ENCODE measurements at places on chromosomes 12 and 14.

GRCh38 chr14:78710963-78711362 lies 540.8 kb downstream of the NRXN3 start:
- DNase-seq, result no peak

DNA sequence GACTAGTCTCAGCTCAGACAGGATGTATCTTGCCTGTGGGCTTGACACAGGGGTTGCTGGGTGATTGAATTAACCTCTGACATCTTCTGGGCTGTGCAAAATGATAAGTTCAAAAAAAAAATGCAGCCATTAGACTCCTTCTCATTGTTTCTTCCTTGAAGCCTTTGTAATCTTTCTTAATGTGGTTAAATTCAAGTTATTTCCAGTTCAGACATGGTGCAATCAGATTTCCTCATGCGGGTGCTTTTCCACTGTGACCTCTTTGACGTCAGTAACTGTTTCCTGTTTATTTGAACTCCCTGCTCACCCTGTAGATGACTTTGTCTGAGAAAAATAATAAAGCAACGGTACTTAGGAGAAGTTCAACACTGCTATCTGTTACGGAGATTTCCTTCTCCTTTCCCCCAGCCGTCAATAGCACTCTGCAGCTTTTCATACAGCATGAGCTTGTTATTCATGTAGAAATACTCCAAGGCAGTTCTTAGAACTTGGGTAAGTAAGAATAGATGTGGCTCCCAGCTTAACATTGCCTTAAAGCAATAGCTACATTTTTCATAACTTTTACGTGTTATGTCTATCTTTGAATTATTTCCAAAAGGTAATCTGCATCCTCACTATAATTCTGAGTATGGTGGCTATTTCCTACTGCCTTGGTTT lies 155.5 kb downstream of the PRKCH start:
- peak; percentile 67 for DNase-seq

- peak; percentile 84 for DNase-seq
Observed at GRCh38 chr12:66763467-66763866, 84.6 kb upstream of the GRIP1 start.

DNA sequence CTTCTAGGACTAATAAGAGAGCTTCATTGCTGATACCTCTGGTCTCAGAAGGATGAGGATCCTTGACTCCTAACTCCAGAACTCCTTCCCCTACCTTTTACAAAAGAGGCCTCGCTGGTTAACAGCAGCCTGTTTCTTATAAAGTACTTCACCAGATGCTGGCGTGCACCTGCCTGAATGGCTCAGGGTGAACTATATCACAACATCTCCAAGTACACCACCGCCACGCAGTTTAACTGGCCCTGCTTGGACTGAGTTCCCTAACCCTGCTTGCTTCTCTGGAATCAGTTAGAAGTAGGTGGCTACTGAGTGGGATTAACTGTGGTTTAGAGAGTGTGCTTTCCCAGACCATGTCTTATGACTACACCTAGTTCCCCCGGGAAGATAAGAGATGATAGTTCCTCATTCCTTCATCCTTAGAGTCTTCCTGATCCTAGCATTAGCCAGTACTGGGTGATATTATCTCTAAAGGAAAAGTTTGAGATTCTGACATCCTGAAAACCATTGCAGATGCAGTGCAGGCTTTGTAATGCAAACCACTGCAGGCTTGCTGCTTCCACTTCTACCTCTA lies 3.0 kb downstream of the FOXJ2 start:
- DNase-seq, result no peak

DNA sequence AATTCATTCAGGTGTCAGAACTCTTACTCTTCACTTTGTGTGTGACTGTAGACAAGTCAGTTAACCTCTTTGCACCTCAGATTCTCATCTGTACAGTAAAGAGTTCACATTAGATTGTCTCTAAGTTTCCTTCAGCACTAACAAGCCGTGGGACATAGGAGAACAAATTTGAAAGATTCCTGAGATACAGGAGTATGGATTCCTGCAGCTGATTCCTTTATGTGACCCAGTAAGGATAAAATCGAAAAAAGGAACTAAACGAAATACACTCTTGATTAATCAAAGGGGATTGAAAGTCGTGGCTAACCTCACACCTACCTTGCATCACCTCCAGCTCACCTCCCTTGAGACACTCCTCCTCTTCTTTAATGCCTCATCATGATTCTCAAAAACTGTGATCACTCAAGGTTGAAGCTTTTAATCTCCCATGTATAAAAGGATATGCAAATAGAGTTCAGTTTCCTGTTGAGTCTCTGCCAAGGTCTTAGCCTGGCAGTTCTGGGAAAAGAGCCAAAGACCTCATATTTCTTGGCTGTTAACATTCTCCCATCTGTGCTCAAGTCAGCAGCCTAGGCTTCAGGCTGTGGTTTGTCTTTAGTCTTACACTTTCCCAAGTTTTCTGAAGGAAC lies 156.6 kb downstream of the DAD1 start:
- peak; percentile 83 for DNase-seq

DNA sequence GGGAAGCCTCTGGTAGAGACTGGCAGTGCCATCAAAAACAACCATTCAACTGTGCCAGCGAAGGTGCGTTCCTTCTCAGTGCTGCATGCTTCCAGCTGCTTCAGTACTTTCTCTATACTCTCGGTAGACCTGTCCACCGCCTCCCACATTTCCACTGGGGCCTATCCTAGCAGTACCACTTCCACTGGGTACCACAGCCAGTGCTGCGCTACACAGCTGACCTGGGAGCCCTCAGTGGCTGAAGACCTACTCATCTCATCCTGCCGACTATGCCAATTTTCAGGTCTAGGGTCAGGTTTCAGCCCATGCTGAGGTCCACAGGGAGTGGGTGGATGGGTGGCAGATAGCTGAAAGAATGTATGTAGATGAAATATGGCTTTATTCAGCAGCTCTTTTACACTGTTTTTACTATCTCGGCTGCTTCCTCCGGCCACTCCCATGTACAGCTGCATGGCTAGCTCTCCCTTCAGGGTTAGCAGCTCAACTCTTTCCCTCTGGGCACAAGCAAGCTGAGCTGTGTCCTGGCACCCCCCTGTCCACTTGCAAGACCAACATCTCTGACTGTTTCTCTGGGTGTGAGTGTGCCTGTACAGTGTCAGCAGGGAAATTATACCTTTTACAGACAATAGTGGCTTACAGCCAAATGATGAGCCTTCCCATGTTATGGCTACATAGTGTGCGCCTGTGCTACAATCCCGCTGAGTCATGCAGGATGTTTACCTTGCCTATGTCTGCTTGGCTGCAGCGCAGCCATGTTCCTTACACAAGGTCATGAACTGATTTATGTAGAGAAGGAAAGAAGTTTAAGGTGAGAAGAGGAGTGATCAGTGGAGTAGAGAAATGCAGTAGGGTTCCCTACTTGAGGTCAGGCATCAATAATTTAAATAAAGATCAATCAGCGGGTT lies 125.7 kb upstream of the DDHD1 start:
- DNase-seq, result no peak

GRCh38 chr14:92686900-92687427 lies 61.5 kb downstream of the LGMN start:
- DNase-seq, result peak; percentile 93

DNA sequence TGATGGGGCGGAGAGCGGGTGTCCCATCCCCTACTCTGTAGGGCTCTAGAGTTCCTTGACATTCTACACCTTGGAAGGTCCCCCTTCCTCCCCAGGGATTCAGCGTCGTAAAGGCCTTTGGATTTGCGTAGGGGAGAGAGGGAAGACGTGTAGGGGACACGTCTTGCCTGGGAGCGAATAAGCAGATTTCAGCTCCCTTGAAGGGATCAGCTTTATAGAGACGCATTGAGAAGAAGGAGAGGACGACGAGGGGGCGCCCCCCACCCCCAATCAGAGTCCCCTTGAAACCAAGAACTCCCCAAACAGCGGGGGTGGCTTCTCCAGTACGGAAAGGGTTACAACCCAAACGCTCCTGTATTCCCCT lies 324 bp downstream of the CALCOCO1 start:
- no peak for DNase-seq

DNA sequence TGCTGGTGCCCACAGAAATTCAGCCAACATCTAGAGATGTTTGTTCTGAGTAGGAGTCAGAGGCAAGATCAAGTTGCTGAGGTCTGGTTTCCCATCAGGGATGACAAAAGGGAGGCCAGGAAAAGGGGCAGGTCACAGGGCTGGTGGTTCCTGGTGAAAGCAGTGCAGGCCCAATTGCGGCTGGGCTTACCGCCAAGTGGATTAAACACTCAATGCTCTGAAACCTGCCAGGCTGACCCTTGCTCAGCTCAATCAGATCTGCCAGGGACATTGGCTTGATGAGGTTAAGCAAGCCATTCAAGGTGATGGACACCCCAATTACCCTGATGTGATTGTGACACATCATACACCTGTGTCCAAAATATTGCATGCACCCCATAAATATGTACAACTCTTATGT lies 5.5 kb upstream of the OAS1 start:
- DNase-seq, result no peak

- no peak for DNase-seq
Observed at GRCh38 chr12:95304673-95305198, 87.1 kb downstream of the VEZT start.

GRCh38 chr12:22658214-22658613 lies 33.2 kb downstream of the ETNK1 start:
- no peak for DNase-seq

DNA sequence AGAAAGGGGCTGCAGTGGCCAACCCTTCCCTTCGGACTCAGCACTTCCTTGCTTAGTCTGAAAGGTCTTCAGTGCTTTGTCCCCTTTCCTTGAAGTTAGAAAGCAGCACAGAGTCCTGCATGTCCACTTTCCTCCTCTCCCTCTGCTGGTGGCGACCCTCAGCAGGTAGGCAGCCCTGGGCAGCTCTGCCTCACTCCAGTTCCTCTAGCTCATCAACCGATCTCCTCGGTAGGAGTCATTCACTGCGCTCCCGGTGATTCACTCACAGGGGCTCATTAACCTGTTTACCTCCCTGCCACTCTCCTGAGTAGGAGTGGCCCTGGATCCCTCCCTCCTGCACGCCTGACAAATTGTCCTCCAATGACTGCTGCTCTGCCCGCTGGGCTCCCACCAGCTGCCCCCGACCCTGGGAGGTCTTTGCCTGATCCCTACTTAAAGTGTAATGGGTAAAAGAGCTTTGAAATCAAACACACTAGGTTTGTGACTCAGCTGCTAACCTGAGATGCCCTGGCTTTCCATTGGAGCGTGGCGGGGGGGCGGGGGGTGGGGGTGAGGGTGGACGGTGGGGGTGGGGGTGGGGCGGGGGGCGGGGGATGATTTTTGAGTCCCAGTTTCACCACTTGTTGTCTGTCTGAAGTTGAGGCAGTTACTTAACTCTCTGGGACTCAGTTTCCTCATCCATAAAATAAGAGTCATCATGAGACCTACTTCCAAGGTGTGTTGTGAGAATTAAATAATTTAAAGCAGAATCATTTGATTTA lies 4.2 kb downstream of the SCNN1A start:
- peak; percentile 48 for DNase-seq

- DNase-seq, result no peak
Observed at GRCh38 chr12:132006056-132006680, 56.4 kb downstream of the EP400 start.

DNA sequence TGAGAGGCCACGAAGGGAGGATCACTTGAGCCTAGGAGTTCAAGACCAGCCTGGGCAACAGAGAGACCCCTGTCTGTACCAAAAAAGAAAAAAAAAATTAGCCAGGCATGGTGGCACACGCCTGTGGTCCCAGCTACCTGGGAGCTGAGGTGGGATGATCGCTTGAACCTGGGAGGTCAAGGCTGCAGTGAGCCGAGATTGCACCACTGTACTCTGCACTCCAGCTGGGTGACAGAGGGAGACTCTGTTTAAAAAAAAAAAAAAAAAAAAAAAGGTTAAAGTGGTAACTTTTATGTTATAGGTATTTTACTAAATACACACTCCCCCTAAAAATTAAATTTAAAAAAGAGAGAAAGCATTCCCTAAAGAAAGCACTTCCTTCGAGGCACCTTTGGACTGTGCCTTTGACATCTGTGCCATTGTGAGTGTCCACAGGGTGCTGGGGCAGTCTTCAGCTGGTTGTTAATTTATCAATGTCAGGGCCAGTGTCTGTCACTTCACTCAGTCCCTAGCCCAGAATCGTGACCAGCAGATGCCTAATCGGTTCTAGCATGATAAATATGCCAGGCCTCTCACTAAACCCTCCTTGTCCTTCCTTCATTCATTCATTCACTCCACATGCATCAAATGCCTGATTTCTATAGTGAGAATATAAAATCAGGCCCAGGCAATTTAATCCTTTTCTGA lies 63.1 kb downstream of the B4GALNT3 start:
- no peak for DNase-seq

GRCh38 chr12:44709166-44709565 lies 166.9 kb downstream of the NELL2 start:
- DNase-seq, result no peak

GRCh38 chr12:40208707-40209446 lies 15.9 kb upstream of the LRRK2 start:
- no peak for DNase-seq

Measured in eye (tissue), 1 donor.